ENCODE measurements at places on chromosomes 4 and X. TPM values are rescaled to one million over a fixed set of nuclear protein-coding genes. Genes with fewer than 3 reads are reported as not detected.

CSN1S1 gene
- not detected for total RNA-seq

UGT2B17 gene
- not detected for total RNA-seq

DNA sequence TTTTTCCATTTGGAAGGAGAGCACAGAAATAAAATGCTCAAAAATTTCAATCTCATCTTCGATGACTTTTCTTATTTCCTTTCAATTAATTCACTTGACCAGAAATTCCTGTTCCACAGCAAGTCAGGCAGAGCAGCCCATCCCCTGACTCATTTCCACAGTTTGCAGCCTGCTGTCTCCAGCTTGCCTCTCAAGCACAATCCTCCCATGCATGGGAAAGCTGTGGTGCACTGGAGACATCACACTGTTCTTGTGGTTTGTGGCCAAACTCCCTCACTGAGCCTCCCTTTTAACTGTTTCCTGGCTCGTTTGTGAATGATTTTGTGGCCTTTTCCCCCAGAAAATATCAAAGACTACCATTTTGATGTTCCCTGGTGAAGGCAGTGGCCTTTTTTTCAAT is 114.0 kb upstream of the ENPEP start:
- no peaks in the 10 kb centered on the region for H3K36me3 ChIP-seq
- H3K27ac ChIP-seq: no peak overlapping the region
- H3K4me1 ChIP-seq: no peaks in the 10 kb centered on the region
- no peak overlapping the region for H3K4me3 ChIP-seq
- H3K27me3 ChIP-seq: no peaks in the 10 kb centered on the region

ARL9 gene
- total RNA-seq: 0.28 TPM

CLGN gene
- total RNA-seq: not detected

All from adrenal gland (tissue), 19 donors.